ENCODE measurements at places on chromosomes 4 and X.

GRCh38 chr4:7144374-7145290 is 47.7 kb upstream of the SORCS2 start:
- DNase-seq = no peak

DNA sequence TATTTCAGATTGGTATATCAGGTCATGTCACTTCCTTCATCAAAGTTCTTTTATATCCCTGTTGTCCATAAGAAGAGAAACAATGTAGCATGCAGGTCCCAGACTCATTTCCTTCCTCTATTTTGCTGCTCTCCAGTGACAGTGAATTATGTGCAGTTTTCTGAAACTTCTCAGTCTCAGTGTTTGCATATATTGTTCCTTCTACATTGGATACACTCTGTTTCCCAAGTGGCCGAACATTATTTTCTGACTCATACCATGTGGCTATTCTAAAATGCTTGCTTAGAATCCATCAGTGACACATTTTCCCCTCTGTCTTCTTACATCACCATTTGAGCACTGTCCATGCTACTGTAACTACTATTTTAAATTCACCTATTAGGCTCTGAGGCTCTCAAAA is 305.7 kb downstream of the PDHA2 start:
- no peak for DNase-seq

DNA sequence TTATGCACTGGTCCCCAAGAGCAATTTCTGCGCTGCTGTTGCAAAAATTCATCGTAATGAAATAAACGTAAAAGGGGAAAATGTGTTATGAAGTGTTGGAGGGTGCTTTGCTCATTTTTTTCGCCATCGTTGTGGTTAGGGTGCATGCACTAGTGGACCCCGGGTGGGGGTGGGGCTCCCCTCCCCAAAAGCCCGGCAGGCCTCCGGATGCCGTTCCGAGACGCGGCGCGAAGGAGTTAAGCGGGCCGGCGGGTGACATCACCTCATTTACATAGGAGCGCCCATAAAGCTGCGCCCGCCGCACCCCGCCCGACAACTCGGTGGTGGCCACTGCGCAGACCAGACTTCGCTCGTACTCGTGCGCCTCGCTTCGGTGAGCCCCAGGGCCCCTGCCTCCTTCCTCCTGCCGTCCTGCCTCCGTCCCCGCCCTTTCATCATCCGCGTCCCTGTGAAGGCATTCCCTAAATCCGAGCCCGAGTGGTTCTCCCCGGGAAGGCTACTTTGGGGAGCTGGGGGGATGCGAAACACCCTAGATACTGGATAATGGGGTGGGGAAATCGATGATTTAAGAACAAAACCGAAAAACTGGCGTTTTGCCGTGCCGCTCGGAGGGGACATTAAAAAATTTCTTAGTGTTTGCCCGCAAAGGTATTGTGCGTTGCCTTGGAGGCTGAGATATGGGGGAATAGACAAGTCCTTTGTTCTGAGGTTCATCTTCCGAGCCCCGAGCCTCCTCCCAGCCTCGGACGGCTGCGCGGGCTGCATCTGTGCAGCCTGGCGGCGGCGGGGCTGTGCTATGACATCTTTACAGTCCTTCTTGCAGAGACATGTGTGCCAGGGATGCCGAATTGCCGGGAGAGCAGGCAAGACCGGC is at the start of gene TMSB4X:
Gene TMSB4X, plus strand, starts transcription at position 315 of the 874 bp plus-strand sequence.
- peak; percentile 76 for DNase-seq

GRCh38 chr4:168109527-168109926 is 17.2 kb downstream of the ANXA10 start:
- no peak for DNase-seq

DNA sequence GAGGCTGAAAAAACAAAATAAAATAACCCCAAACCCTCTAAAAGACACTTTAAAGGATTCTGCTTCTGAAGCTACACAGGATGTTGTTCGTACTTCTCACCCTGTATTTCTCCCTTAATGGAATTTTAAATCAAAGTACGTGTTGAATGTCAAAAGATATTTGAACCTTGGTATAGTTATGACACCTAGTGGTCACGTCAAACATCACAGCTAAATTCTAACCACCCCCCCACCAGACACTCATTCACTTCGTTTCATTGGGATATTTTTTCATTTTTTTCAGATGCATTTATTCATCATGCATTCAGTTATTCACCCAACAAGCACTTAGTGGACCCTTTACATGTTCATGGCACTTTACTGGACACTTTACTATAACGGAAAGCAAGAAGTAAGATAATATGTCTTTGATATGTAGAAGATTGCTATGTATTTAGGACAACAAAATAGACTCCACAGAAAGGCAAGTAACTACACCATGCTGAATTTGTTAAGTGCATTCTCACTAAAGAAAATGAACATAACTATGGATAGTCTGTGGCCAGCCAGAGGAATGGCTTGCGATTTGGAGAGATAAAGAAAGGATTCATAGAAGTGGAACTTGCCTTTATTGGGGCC is 62.5 kb upstream of the GPR174 start:
- peak; percentile 30 for DNase-seq

DNA sequence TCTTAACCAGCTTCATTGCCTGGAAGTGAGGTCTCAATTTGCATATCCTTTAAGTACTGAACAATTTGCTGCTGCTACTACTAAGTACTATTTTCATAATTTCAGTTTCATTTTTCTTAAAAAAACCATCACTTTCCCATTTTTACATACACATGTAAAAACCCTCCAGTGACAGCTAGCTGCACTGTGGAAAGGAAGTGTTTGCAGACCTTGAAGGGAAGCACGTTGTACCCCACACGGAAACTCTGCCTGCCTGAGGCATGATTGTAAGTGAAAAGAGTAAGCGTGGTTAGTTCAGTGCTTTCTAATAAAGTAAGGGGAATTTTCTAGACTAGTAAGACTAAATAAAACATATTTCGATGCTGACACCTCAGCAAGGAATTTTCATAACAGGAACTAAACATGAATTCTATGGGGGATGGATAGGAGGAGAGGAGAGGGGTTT is 103.6 kb downstream of the RAPGEF2 start:
- DNase-seq = peak; percentile 60

DNA sequence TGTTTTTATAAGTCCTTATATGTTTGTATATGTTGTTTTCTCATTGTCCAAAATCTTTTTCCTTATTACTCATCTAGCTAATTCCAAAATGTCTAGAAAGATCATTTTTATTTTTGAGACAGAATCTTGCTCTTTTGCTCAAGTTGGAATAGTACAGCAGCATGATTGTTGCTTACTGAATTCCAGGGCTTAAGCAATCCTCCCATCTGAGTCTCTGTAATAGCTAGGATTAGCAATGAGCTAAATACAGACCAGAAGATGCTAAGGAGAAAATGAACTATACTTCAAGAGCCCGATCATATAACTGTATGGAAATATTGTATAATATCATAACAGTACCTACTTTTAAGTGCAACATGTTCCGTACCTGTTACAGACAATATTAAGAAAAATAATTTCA is 1027.0 kb downstream of the STIM2 start:
- DNase-seq = no peak

GRCh38 chrX:102517326-102517725 is 787 bp upstream of the TMSB15A start:
- DNase-seq = peak; percentile 6

DNA sequence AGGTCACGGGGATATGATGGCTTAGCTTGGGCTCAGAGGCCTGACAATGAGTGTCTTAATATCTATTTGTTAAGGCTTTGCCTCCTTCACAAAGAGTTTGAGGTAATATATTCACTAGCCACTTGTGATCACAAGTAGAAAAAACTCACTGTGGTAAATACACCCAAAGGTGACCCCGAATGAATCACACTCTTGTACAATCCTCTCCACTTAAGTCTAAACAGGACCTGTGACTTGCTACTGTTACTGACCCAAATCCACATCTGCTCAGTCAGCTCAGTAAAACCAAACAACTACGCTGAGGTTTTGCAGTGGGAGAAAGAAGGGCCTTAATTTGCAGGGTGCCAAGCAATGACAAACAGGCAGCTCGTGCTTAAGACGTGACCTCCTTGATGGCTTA is 223.8 kb upstream of the MAGEC2 start:
- no peak for DNase-seq

DNA sequence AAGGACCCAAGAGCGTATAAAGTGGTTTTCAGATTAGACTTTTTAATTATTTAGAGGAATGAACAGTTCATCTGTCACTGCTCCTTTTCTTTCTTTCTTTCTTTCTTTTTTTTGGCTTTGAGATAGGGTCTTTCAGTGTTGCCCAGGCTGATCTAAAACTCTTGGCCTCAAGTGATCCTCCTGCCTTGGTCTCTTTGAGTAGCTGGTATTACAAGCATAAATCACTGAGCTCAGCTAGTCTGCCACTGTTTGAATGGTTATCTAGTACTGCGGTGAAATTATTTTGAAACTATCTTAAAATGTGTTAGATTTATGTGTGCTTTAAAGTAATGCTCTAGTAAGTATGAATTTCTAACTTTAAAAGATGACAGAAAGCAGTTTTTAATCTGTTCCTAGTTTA is 6.5 kb upstream of the FRYL start:
- DNase-seq = no peak

DNA sequence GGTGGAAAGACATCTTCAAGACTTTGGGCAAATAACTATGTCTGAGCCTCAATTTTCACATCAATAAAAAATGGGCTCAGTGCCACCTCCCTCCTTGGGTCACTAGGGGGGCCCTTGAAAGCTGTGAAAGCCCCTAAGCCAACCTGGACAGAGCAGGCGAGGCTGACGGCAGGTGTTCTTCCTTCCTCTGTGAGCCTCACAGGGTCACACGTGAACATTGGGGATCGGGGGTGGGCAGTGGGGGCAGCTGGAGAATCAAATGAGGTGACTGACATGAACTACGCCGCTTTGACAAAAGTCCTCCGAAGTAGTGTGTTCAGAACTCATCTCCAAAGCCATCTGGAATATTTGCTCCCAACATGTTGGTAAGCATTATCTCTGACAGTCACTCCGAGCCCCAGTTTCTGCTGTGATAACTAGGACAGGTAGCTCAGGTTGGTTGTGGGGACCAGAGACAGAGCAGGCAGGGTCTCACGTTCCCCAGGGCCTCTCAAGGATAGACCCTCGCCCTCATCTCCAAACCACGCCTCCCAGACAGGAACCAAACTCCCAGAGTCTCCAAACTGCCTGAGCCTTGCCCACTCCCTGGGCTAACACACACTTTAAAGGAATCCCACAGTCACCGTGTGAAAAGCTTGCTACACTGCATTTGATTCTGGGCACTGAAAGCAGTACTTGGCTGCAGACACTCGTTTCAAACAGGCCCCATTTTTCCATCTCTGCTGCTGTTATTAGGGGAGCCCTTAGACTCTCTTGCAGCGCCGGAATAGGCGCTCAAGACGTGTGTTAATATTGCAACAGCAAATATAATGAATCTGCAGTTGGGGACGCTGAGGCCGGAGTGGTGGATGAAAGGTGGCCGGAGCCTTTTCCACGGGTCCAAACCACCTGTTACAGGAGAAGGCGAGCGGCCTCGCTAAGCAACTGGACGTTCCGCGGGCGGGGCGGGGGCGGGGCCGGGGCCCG is 717 bp upstream of the WFS1 start:
- no peak for DNase-seq

- no peak for DNase-seq
These were observed 50.6 kb downstream of the SCFD2 start for GRCh38 chr4:53315300-53315699.

GRCh38 chr4:152655272-152656129 is 24.3 kb downstream of the TMEM154 start:
- DNase-seq = peak; percentile 91

- peak; percentile 71 for DNase-seq
These were observed 15.0 kb downstream of the SCARB2 start for GRCh38 chr4:76198411-76199237.

- peak; percentile 41 for DNase-seq
These were observed 1.5 kb downstream of the PLS3 start for GRCh38 chrX:115562480-115562847.

DNA sequence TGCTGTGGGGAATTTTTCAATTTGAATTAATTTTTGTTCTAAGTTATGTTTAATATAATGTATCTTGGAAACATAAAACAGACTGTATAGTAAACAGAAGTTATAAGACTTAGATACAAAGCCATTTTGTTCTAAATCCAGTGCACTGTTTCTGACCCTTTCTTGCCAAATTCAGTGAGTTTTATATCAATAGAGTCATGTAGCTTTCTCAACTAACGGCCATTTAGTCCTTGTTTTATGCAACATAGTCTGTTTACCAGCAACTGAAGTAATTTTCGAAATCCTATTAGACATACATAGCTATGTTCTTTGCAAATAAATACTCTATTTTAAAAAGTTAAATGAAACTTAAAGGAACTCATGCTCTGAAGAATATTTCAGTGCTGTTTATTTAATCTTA is 242.8 kb downstream of the ADGRL3 start:
- DNase-seq = no peak

GRCh38 chrX:118221733-118222132 is 105.1 kb upstream of the KLHL13 start:
- no peak for DNase-seq

GRCh38 chr4:120877021-120877420 is 45.5 kb downstream of the PRDM5 start:
- no peak for DNase-seq

GRCh38 chrX:19661961-19662360 is 146.7 kb upstream of the MAP3K15 start:
- no peak for DNase-seq

DNA sequence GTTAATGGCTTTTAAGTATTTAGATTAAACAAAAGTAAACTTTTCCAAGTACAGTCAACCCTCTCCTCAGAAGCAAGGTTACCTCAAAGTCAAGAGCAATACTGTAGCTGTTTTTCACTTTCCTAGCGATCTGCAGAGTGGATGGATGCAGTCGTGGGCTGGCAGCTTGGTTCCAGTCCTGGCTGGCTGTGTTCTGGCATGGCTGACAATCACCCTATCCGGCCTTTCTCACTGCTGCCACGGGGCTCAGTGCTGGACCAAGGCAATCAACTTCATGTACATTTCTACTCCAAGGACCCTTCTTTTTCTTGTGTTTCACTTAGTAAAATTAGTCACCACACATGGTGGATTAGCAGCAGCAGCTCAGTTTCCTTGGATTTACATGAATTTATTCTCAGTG is 208.3 kb downstream of the GABRB1 start:
- no peak for DNase-seq

- DNase-seq = peak; percentile 69
These were observed 76.4 kb downstream of the CXXC4 start for GRCh38 chr4:104418286-104418685.

- DNase-seq = no peak
These were observed 1425.7 kb upstream of the TENM3 start for GRCh38 chr4:180817529-180817928.

GRCh38 chr4:139975830-139976272 is 178.1 kb downstream of the MAML3 start:
- peak; percentile 47 for DNase-seq

- no peak for DNase-seq
These were observed 472.3 kb downstream of the PDHA2 start for GRCh38 chr4:96312046-96312685.

- DNase-seq = no peak
These were observed 39.3 kb upstream of the FAM47B start for GRCh38 chrX:34903316-34903715.

- DNase-seq = peak; percentile 95
These were observed 371.6 kb downstream of the INPP4B start for GRCh38 chr4:142474398-142475087.

DNA sequence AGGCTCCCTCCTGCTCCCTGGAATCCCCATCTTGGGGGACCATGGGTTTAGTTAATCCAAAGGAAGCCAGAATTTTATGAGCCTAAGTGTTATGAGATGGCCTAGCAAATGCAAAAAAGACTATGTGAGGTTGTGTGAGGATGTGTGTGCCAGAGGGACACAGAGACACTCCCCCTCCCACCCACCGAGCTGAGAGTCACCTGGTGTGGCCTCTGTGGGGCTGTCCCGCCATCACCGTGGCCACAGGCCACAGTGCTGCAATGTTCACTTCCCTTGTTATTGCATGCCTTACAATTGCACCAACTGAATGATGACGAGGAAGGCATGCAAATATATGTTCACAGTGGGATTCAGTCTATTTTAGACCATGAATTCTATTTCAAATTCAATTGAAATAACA is 601 bp upstream of the FGFBP2 start:
- no peak for DNase-seq
